Forelimb muscle (tissue), 1 donor: ENCODE measurements at places on chromosomes 5 and 9. TPM values are rescaled to one million over a fixed set of nuclear protein-coding genes. Genes with fewer than 3 reads are reported as not detected.

Gene PCDHGA7
- polyA plus RNA-seq = 1.4 TPM

Gene THBS4
- polyA plus RNA-seq = 198 TPM

Gene COL23A1
- polyA plus RNA-seq = 10.1 TPM

Gene TMEFF1
- polyA plus RNA-seq = 1.5 TPM

Gene HNRNPH1
- polyA plus RNA-seq = 596 TPM

Gene CCL27
- polyA plus RNA-seq = 0.51 TPM
